NK-92 treated with Interleukin-12 subunit alpha and Interleukin-12 subunit beta, amount 100 ng/mL, for 24 hours (cell line): ENCODE measurements at places on chromosomes 4 and X.

DNA sequence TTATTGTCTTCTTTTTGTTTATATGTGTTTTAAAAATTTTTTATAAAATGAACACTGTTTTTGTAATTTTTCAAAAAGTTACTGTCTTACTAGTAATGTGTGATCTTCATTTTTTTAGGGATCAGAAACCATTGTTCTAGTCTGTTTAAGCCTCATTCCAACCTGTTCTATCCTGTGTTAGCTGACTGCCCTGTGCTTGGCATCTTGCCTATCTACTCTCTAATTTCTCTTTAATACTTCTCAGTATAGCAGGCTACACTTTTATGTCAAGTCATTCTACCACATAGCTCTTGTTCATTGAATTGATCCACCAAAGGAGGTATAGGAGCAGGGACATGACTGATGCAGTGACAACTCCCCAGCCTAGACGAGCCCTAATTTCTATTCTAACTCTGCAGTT is 70.2 kb upstream of the PLS3 start:
- no peak for DNase-seq

- DNase-seq: no peak
Measured at GRCh38 chr4:106258145-106259045, 57.6 kb downstream of the TBCK start.

- no peak for DNase-seq
Measured at GRCh38 chr4:141346144-141346543, 125.4 kb downstream of the ZNF330 start.

DNA sequence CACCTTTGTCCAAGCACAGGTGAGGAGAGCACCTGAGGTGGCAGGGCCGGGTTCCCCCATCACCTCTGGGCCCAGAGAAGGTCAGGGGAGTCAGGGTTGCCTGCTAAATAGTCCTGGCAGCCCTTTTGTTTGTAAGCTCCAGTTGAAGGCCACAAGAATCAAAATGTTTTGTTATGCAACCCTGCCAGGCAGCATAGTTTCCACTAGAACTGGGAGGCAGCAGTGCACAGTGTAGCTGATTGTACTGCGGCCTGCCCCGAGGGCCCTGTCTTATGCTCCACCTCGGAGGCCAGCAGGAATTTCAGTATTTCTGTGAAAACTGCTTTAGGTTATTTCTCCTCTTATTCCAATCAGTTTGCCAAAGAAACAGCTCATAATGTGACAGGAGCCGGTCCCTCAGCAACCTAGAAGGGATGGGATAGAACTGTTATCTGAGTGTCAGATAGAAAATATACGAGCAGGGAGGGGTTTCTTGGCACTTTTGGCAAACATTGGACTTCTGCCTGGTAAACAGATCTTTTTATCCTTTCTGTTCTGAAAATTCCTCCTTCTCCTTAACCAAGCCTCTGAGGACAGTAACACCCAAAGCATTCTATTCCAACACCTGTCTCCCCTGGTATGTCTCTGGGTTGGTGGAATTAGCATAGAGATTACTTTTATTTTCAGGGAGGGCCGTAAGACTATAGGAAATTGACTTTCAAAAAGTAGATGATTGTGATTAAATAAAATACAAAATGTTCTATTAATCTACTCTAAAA is 93.6 kb downstream of the LNX1 start:
- DNase-seq: no peak

- DNase-seq: no peak
Measured at GRCh38 chr4:113694008-113694407, 67.5 kb downstream of the CAMK2D start.

GRCh38 chr4:74219240-74219639 is 61.3 kb downstream of the MTHFD2L start:
- DNase-seq: no peak

DNA sequence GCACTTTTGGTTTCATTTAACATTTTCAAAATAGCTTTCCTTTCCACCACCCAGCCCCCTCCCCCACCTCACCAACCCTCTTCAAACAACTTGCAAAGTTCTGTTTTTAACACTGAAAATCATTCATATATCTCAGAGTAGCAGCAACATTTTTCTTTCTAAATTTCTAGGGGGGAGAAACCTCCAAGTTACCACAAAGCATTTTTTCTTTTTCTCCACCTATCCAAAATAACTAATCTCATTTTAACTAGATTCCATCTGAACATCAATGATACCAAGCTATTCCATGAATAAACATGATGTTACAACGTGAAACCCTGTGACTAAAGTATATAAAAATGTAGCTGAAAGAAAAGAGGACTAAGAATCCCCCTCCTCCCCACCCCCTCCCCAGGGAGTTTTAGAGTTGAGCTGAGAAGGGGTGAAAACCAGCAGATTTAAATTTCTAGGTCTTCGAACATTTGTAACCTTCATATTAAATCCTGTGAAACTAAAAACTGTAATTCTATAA is 5.2 kb downstream of the LDB2 start:
- DNase-seq: no peak

GRCh38 chrX:109714340-109714958 is 18.6 kb downstream of the ACSL4 start:
- DNase-seq: no peak

GRCh38 chr4:80931631-80932081 is 98.9 kb upstream of the BMP3 start:
- no peak for DNase-seq

DNA sequence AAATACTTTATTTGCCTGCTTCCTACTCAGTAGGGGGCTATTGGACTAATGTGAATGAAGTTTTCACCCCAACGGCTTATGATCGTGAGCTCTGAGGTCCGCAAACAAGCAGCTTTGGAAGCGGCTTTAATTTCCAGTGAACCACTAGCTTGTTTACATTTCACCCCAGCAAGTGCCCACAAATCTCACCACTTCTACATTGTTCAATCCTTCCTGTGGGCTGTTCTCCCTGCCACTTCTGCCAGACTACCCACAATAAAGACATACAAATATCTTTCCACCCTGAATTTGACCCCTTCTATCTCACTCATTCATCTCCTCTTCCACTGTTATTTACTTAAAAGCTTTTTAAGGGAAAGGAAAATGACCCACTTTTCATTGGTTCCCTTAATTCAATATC is 98.0 kb downstream of the CDS1 start:
- DNase-seq: no peak

DNA sequence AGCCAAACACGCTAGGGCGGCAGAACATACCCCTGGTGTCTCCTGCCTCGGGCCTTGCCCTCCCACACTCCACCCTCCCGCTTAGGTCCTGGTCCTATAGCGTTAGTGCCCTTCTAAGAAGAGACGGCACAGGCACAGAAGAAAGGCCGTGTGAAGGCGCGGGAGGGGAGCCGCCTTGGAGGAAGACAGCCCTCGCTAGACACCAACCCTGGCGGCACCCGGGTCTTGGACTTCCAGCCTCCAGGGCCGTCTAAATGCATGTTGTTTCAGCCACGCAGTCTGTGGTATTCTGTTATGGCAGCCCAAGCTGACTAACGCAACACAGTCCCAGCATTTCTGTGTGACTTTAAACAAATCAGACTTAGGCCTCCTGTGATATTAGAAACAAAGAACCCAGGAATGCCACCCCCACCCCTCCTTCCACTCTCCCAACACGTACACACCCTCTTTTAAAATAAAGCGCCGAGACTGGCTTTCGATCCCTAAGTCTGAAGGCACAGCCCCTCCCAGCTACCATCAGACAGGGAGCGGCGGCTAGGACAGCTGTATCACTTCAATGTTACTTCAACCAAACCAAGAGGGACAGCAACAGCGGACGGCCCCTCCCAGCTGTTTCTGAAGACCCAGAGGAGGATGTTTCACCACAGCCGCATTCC is 128.0 kb downstream of the AFAP1 start:
- no peak for DNase-seq

DNA sequence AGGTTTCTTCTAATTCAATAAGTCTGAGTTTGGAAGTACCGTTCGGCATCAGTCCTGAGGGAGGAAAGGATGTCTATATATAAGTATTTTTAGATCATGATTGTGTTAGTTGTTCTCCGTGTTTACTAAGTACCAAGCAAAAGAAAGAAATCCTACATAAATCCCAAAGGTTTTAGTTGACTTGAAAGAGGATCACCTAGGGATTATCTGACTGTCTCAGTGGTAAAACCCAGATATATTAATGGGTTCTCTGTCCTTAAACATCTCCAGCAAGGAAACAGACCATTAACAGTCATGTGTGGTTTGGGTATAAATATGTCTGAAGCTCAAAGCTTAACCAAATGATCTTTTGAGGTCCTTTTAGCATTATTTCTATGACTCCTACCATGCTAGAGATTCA is 207.1 kb upstream of the RASGEF1B start:
- DNase-seq: no peak

GRCh38 chr4:146477054-146477453 is 44.7 kb downstream of the SLC10A7 start:
- DNase-seq: no peak

DNA sequence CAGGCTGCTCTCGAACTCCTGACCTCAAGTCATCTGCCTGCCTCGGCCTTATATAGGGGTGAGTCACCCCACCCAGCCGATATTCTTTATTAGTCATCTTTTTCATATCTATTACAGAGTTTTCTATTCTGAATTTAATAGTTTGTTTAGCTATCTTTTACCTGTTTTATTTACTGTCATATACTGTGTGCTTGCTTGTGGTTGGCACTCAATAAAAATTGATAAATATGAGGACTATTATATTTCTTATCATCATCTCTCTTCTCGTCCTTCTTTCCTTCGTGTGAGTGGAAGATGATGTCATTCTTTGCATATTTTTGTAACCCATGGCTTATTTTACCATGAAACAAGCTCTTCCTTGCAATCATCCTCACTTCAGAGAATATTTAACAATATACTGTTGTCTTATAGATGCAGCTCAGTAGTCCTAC is 265.5 kb downstream of the ARHGAP24 start:
- DNase-seq: no peak

DNA sequence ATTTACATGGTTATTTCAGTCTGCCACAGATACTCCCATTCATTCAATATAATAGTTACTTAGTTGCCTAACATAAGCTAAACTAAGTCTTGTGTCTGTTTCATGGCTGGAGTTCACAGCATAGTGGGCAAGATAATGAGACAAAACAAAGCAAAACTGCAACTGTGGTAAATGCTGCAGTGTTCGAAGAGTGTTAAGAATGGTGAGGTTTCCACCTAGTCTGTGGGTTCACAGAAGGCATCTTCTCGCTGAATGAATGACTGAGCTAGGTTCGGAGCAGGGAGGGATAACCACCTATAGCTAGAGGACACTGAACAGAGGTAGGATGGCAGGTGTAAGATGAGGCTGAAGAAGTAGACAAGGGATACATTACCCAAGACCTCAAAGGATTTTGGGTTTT is 171.0 kb downstream of the FBXW7 start:
- no peak for DNase-seq

- DNase-seq: no peak
Measured at GRCh38 chrX:74423289-74423998, 2.2 kb downstream of the SLC16A2 start.

DNA sequence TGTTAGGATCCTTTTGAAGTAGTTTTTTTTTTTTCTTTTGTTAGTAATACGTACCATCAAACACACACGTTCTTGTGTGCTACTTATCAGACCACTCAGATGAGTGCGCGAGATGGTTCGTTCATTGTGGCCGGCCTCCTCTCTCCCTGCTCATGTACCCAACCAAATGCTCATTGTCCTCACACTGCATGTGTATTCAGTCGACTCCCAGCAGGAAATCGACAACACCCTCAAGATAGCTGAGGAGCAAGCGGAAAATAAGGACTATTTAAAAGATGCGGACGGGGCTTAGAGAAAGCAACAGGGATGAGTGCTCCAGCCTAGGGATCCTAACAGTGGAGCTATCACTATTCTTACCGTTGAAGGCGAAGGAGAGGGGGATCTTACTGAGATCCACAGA is 72.9 kb upstream of the GUCY1A1 start:
- DNase-seq: no peak

- no peak for DNase-seq
Measured at GRCh38 chrX:155880586-155881157, 473 bp upstream of the VAMP7 start.

- DNase-seq: no peak
Measured at GRCh38 chr4:86557526-86557925, 36.6 kb upstream of the PTPN13 start.

DNA sequence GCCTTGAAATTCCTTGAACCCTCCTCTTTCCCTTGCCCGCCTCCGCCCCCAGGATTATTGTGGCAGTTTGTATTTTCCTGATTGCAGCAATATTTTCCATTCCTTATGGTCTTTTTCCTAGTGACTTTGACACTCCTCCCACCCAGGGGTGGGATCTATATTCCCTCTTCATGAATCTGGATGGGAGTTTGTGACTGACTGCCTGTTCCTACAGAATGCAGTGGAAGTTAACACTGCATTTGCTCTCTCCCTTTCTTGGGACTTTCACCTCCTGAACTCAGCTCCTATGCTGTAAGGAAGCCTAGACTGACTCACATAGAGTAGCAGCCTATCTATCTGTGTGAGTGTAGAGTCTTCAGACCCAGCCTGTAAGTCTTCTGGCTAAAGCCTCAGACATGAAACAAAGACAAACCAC is 2.2 kb downstream of the FUNDC2 start:
- DNase-seq: no peak

DNA sequence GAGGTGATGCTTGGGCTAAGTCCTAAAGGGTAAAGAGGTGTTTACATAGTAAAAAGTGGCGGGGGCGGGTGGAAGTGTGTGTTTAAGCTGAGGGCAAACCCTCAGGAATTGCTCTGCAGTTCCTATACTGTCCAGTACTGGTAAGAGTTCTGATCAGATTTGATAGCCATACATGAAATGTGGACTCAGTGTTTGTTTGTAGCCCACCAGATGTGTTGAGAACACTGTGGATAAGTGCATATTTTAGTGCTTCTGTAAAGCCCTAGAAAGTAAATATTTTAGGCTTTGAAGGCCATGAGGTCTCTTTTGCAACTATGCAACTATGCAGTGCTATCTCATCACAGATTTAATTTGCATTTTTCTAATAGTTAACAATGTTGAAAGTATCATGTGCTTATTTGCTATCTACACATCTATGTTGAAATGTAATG is 80.7 kb upstream of the EOLA2 start:
- no peak for DNase-seq

DNA sequence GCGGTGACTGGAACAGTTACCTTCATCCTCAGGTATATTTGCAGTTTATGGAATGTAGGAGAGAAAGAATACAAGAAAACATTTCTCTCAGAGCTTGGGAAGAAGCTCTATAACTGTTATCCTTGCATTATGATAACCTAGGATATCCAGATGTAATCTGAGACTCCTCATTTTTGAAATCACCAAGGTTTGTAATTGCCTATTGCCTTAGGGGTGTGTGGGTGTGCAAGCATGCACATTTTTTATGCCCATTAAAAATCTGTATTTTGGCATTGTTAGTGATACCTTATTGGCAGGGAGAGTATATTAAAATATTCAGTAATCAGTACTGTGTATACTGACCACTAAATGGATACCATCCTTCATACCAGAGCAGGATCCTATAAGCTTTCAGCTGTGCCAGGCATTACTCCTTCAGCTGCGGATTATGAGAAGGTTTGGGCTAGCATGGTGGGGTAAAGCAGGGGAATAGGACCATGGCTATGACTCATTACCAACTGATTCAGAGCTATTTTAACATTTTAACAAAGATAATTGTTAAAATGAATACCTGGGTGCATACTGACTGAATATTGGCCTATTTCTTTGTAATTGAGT is 8.3 kb downstream of the SEC24B start:
- no peak for DNase-seq
